ENCODE measurements at places on chromosomes 4 and X.

GRCh38 chr4:88230969-88231771, 53.2 kb downstream of the PPM1K start:
- no peak for DNase-seq

GRCh38 chrX:72714478-72714916, 391 bp upstream of the PHKA1 start:
- DNase-seq = no peak

DNA sequence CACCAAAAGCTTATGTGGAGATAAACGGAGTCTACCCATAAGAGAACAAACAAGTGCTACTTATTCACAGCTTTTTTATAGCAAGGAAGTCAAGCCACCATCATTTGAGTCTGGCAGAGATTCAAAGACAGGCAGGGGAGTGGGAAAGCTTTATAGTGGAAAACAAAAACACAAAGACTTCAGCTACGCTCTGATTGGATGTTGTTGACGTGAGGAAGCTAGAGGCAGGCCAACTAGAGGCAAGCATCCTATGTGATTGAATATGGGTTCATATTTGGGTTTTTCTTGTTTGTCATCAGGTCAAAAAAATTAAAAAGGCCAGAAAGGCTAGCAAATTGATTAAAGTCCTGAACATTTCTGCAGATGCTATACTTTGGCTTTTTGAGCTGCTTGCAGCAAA, 719 bp upstream of the TCEAL4 start:
- DNase-seq = no peak

GRCh38 chr4:176845636-176846035, 52.9 kb upstream of the VEGFC start:
- DNase-seq = no peak

DNA sequence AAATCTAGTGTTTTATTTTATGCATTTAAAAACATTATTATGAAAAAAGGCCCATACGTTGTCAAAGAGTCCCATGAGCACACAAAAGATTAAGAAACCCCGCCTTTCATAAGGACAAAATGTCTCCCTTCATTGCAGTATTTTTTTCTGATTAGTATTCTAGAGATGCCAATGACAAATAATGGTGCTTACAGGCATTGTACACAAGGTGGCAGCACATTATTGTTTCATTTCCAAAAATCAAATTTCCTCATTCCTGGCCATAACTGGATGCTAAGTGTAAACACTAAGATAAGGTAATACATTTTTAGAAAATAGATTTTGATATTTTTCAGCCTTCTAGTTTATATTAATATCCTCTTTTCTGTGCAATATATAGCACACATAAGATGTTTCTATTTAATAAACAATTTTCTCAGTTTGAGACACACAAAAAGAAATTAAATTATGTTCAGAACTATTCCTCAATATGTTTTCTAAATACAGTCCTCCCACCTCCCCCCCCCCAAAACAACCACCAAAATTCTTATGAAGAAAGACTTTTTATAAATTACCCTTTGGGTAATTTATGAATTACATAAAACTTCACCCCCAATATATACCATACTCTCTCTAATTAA, 47.7 kb downstream of the TIGD2 start:
- no peak for DNase-seq

DNA sequence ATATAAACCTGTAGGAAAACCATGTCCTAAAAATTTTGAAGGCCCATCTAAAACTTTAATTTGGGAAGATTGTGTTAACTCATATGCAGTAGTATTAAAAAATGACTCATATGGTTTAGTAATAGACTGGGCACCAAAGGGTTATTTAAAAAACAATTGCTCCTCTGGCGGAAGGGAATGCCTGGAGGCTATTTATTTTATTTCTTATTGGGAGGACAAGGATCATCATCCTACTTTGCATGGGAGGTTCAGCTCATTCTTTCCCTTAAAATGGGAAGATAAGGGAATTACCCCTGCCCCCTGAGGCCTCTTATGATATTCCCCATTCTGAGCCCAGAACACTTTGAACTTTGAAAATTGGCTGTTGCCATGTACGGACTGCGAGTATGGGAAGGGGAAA, 29.7 kb upstream of the MGST2 start:
- no peak for DNase-seq

DNA sequence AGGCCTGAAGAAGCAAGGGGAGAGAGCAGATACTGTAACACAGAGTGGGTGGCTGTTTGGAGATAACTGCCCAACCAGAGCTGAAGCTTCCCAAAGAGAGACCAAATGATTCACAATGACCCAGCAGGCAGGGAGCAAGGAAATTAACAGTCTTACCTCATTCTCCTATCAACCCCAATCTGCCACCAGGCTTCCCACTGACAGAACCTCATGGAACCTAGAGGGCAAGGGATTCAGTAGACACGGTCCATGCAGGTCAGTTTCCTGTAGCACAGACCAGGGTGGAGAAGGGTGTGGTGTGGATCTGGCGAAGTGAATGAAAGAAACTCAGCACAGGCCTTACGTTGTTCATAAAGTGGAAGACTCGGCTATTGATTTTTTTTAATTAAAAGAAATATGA, 60.7 kb upstream of the ALB start:
- no peak for DNase-seq
